ENCODE measurements at places on chromosomes 3 and 15.

- DNase-seq: no peak
Measured at GRCh38 chr15:81146006-81146405, 11.9 kb downstream of the CFAP161 start.

DNA sequence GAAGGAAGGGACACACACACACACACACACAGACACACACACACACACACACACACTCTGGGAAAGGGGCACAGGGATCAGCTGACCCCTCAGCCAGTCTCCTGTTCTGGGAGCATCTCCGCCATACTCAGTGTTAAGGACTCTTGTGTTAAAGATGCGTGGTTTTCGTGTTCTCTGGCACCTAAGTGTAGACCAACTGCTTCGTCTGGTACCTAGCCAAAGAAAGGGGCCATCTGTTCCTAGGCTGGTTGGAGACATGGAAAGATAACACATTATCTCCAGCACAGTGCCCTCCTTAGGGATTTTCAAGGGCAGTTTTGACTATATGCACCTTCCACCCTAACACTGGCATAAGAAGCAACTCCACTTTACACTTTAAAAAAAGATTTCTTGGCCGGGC, 65.1 kb downstream of the EPHB1 start:
- DNase-seq: no peak

DNA sequence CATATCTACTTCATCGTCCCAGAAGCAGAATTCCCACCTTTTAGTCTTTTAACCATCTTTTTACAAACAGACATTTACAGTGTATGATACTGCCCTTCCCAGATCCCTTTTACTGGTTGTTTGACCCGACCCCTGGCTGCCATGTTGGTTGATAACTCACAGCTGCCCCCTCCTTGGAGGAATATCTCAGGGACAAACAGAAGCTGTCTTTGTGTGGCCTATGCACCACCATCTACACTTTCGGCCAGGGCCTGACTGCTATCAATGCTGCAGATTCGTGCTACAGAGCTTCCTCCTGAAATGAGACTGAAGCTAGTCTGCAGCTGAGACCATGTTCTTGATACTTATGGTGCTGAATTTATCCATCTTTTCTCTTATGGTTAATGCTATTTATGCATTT, 6.6 kb upstream of the POLQ start:
- DNase-seq: no peak

GRCh38 chr15:86629409-86630356, 550.0 kb downstream of the AGBL1 start:
- no peak for DNase-seq

DNA sequence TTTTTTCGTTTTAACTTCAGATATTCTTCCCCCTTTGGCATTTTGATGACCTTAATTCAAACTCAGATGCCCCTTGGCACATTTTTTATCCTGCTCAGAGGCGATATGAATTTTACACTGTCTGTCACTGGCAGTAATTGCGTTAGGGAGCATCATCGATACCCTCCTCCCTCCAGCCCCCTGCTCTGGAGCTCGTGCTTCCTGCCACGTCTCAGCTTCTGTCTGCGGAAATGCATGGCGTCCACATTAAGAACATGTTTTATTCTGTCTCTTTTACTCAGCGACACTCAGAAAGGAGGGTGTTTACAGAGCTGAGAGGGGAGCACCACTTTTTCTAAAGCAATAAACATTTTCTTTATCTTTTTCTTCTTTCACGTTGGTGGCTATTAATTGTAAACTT, 254.2 kb downstream of the EBLN2 start:
- DNase-seq: no peak

DNA sequence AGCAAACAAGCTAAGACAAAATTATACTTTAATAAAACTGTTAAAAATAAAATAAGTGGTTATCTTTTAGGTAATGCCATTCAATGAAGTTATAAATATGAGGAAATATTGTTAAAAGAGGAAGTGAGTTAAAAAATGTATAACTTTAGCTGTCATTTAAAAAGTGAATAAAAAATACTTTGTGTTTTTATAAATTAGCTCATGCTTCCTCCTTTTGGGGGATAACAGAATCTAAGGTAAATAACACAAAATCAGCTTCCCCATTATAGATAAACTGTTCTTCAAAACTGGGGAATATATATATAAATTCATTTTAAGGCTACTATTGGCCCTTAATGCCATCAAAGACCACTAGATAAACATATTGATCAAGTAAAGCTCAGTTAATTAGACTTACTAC, 113.7 kb upstream of the AADACL2 start:
- no peak for DNase-seq

- DNase-seq: peak; percentile 9
Measured at GRCh38 chr3:105970283-105970682, 101.5 kb upstream of the CBLB start.

GRCh38 chr3:80688814-80689213, 921.0 kb upstream of the ROBO1 start:
- DNase-seq: peak; percentile 46

DNA sequence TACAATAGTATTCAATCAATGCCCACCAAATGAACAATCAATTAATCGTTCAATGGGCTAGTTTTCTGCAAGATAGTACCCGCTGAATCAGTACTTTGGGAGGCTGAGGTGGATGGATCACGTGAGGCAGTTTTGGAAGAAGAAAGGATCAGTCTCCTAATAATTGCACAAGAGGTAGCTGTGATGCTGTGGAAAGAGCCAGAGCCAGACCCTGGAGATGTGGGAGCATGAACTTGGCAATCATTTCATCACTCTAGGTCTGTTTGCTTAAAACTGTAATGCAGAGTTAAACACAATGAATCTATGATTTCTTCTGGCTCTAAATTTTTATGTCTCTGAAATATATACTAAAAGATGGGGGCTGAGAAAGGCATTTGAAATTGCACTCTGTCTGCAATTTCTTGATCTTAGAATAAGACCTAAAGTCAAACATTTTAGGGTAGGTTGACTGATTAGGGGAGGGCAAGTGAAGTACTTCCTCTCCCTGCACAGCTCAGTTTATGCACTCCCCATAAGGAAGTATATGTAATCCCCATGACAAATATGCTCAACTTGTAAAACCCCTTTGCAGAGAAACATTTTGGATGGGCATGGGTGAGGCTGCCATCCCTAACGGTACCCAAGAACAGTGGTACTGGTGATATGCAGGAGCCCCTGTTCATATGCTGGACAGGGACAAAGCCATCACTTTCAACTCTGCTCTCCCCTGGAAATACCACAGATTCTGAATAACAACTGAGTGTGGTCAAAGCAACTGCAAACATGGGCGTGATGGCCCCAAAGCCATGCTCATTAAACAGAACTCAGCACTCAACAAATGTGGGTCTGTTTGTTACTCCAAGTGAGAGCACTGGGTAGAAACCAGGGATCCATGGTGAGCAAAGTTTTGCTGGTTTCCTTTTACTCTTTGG, 28.6 kb upstream of the SPATA12 start:
- no peak for DNase-seq

DNA sequence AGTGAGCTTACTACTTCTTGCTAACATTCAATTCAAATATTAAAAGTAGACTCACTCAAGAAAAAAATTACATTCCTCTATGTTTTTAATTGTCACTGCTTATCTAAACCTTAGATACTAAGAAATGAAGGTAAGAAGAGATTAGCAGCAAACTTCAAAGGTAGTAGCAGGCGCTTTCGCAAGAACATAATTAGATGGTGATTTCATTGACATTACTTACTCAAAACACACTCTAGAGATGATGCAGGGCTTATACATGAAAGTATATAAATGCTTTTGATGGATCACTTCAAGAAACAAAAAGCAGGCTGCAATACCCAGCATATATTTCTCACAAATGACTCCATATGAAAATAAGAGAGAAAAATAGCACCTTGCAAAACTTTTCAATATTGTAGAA, 86.8 kb downstream of the FSIP1 start:
- no peak for DNase-seq

DNA sequence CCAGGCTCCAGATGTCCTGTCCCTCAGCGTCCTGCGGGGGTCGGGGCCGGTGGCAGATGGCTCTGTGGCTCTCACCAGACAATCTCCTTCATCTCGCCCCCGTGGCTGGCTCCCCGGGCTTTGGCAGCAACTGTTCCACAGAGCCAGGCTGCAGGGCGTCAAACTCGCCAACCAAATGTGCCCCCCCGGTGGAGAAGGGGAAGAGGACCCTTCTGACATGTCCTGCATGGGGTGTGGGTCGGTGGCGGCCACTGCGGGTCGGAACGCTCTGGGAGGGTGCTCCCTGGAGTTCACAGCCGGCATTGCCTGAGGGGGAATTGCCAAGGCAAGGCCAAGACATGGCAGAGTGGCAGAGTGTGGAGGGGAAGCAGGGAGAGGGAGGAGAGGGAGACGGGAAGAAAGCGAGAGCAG, 36.0 kb downstream of the BDH1 start:
- no peak for DNase-seq

DNA sequence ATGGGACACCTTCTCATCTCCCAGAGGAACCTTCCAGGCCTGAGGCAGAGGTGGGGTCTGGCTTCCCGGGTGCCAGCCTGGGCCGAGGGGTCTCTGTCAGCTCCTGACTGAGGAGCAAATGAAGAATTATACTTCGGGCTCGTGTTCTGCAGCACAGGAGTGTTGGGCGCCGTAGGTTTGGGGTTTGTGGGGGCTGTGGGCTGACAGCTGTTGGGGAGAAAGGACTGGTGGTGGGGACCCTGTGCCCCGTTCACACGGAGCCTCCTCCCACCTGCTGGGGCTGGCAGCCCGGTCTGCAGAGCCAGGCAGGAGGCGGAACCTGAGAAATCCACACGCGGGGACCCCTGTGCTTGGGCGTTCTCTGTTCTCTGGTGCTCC, 59.7 kb downstream of the ADAMTS7 start:
- DNase-seq: no peak

- DNase-seq: no peak
Measured at GRCh38 chr3:190387578-190388213, at the start of gene CLDN16. Gene CLDN16, plus strand, starts transcription at chr3:190388163. Its CDS starts 167 bp downstream, at chr3:190388330.

DNA sequence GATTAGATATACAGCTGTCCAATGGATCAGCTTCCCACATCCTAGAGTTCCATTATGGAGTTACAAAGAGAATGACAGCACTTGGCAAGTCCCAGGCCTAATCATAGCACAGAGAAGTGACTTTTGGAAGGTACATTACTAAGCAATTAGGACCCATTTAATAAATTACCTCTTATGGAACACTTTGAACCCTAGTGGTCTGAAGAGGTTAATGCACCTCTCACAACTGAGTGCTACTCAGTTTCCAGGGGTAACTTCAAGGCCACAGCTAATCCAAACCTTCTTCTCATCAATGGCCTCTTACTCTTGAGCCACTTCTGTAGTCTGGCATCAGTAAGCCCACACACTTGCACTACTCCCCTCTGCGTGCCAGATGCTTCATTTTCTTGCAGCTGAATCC, 34.9 kb upstream of the MEIS2 start:
- peak; percentile 84 for DNase-seq

- no peak for DNase-seq
Measured at GRCh38 chr3:17747174-17747889, 4.9 kb upstream of the TBC1D5 start.

GRCh38 chr3:29416514-29416913, 135.6 kb downstream of the RBMS3 start:
- DNase-seq: no peak

DNA sequence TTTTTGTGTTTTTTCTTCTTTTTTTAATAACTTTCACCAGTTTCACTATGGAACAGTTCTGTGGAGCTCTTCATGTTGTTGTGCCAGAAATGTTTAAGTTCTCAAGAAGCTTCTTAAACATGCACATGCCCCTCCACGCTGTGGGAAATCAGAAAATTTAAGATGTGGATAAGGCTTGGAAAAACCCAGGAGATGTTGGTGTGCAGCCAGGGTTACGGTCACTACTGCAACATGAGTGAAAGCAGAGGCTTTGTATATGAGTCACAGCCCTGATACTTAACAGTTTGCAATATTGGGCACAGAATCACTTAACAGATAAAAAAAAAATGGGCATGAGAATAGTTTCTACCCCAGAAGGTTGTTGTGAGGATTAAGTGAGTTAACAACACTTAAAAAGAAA, 399.9 kb downstream of the LRTM1 start:
- no peak for DNase-seq

DNA sequence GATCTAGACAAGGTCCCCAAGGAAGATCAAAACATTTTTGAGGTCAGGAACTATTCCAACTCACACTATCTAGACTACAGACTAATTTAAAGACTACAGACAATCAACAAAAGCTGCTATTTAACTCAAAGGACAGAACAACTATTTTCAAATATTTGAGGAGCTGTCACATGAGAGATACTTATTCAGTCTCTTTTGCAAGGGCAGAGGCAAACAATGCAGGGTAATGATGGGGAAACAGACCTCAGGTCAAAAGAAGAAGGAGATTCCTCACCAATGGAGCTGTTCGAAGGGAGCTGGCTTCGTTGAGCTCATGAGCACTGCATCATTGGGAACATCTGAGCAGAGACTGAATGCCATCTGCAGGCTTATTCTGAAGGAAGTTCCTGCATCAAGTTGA, 231.9 kb downstream of the DTWD1 start:
- DNase-seq: no peak

DNA sequence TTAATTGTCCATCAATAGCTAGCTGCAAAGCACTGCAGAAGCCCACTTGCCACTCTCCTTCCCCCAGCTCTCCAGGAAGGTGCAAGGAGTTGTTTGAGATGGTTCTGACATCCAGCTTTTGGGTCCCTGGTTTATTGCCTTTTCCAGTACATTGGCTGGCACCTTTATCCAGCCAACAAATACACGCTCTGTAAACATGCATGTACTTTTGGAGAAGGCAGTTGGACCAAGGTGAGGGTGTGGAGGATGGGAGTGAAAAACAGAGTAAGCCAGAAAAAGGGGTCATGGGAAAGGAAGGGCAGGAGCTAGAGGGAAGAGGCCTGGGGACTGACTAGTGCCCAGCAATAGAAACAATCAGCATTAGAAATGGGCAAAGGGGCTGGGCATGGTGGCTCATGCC, 102.7 kb downstream of the CGNL1 start:
- no peak for DNase-seq

GRCh38 chr15:33526532-33526931, 215.8 kb downstream of the RYR3 start:
- no peak for DNase-seq

- DNase-seq: no peak
Measured at GRCh38 chr3:148100476-148100875, 597.2 kb upstream of the AGTR1 start.

DNA sequence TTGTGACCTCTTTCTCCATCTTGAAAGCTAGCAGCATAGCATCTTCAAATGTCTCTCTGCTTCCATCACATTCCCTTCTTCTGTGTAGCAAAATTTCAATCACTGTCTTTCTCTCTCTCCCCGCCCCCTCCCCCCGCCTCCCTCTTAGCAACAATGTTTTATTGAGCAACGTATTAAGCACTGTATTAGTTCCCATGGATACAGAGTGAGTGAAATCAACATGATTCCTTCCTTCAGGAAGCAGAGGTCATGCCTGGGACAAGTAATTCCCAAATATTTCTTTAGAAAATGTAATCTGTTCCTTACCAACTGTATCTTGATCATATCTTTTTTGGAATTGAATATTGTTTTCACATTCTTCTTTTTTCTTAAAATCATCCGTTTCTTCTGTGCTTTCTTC, 373.7 kb upstream of the NECTIN3 start:
- DNase-seq: no peak

DNA sequence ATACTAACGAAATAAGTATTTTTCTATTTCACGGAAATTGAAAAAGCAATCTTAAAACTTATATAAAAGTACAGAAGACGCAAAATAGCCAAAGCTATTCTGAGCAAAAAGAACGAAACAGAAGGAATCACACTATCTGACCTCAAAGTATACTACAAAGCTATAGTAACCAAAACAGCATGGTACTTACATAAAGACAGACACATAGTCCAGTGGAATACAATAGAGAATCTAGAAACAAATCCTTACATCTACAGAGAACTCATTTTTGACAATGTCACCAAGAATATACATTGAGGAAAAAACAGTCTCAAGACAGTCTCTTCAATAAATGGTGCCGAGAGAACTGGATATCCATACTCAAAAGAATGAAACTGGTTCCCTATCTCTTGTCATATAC, 246.0 kb downstream of the ISL2 start:
- DNase-seq: no peak

All from NCI-H1105 treated with DMSO at 0.1 percent for 48 hours (cell line).